ENCODE measurements at places on chromosomes 6 and 20.

DNA sequence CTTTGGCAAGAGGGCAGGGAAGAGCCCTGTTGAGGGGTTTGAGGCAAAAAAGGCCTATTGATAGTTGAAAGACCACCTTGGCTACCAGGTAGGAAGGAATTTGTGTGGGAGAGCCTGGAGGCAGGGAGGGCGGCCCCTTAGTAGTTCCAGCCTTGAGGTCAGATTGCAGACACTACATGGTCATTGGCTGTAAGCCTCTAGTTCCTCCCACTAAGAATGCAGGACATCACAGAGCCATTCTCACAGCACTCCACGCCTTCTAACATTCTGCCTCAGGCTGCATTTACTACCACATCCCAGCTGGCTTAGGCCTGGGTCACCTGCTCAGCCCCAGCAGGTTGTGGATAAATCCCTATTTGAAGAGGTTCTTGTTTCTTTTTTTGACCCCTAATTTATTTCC, 91.0 kb upstream of the SNX9 start:
- no peak for DNase-seq

DNA sequence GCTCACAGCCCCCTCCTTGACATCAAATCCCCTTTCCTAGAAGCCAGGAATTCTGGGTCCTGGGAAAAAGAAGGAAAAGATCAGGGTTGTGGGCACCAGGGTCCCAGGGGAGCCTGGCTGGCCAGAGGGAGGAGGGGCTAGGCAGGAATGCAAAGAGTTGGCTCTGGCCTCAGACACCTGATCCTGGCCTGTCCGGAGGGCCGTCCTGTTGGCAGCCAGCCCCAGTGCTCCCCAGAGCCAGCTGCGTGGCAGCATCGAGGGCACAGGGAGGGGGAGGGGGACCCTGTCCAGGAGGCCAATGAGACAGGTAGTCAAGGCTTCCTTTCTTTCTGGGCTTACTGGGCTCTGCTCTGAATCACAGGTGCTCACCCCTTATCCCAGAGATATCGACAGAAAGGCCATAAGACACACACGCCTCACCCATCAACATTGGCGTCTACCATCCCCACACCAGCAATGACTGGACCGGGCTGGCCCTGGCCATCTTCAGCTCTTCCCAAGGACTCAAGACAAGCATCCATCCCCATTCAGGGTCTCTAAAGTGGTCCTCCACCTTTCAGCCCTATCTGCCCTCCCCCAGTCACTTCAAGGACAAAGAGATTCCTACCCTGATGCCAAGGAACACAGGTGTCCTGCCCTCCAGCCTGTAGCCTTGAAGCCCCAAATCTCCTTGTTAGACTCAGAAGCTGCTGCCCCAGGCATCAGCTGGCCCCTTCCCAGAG, 723 bp downstream of the COL11A2 start:
- no peak for DNase-seq

DNA sequence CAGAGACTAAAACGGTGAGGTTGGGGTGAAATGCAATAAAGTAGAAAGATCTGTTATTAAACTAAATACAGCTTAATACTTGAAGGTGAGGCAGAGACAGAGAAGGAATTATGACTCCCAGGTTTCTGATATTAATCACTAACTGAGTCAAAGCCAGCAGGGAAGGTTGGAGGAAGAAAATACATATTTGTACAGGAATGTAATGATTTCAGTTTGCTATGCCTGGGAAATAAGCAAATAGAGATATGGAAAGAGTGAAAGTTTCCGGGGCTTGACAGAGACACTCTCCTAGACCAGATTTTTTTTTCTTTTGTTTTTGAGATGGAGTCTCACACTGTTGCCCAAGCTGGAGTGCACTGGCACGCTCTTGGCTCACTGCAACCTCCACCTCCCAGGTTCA, 76.8 kb downstream of the PTPRK start:
- DNase-seq = no peak

GRCh38 chr6:118581489-118581959, 33.4 kb downstream of the PLN start:
- DNase-seq = no peak

GRCh38 chr6:122788663-122789181, 336 bp upstream of the SMPDL3A start:
- DNase-seq = no peak

- no peak for DNase-seq
Observed at GRCh38 chr6:70806086-70806485, 138.4 kb downstream of the SMAP1 start.

- no peak for DNase-seq
Observed at GRCh38 chr20:61644378-61645076, 392.5 kb downstream of the CDH4 start.

- DNase-seq = no peak
Observed at GRCh38 chr6:168157272-168158212, 78.5 kb upstream of the FRMD1 start.

GRCh38 chr6:68876792-68877493, 241.9 kb downstream of the ADGRB3 start:
- DNase-seq = no peak

GRCh38 chr20:24672886-24673677, 203.7 kb downstream of the SYNDIG1 start:
- DNase-seq = no peak

DNA sequence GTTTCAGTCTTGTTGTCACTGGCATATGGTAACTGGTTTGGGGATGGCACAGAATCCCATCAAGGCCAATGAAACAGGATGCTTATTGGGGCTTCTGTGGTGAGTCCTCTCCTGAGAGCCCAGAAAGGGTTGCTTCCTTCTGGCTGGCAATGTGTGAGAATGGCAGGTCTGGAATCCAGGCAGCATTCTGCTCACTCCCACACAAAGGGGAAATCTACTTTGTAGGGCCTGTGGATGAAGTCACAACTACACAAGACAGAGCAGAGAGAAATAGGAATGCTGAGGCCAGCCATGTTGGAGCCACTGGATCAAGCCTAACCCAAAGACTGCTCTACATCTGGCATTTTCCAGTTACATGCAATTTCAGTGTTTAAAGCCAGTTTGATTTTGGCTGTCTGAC, 15.7 kb downstream of the PLAGL2 start:
- no peak for DNase-seq

DNA sequence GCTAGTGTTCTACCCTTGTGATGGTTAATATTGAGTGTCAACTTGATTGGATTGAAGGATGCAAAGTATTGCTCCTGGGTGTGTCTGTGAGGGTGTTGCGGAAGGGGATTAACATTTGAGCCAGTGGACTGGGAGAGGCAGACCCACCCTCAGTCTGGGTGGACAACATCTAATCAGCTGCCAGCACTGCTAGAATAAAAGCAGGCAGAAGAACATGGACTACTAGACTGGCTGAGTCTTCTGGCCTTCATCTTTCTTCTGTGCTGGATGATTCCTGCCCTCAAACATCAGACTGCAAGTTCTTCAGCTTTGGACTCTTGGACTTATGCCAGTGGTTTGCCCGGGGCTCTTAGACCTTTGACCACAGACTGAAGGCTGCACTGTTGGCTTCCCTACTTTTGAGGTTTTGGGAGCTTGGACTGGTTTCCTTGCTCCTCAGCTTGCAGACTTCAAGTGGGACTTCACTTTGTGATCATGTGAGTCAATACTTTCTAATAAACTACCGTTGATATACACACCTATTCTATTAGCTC, 50.1 kb downstream of the SDHAF4 start:
- DNase-seq = no peak

DNA sequence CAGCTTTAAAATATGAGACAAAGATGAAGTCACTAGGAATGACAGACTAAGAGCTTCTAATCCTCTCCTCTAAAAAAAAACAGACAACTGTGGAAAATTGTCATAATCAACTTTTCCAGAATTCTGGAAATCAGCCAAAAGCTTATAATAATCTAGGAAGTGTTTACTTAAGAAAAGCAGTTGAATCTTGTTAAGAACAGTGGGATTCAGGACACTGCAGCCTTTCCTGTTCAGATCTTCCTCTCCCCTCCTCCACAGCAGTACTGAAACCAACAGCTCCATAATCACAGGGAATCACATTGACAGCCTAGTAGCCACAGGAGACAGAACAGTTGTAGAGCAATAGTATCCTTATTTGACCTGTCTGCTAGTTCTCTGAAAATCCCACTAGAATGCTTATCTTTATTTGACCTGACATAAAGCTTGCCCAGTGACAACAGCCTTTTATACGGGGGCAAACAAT, 41.6 kb downstream of the IBTK start:
- no peak for DNase-seq

DNA sequence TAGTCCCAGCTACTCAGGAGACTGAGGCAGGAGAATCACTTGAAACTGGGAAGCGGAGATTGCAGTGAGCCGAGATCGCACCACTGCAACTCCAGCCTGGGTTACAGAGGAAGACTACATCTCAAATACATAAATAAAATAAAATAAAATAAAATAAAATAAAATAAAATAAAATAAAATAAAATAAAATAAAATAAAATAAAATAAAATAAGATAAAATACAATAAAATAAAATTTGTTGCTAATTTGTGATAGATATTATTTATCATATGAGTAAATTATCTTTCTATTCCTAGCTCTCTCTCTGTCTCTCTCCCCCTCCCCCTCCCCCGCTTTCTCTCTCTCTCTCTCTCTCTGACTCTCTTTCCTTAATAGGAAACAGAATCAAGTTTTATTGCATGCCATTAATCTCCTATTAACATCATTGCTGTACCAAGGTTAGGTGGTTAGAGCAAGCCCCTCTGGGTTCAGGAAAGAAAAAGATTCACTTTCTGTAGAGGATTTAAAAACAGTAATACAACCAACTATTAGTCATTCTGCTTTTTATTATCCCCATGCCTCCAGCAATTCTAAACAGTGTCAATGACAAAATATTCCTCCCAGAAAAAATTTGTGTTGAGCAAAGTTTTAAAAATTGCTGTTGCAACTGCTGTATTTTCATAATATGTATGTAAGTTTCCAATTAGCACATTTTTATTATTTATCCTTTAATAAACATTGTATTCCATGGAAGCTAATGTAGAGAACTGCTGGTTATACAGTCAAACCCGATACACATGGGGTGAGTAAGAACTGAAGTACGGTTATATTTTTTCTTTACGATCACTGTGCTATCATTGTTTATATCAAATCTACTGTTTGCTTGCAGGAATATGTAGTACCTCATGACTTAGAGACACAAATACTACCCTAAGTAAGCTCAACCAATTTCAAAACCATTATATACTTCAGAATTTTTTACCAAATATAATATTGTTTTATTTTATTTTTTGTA, 22.1 kb downstream of the BMP5 start:
- no peak for DNase-seq

GRCh38 chr20:61331543-61331942, 79.5 kb downstream of the CDH4 start:
- no peak for DNase-seq

GRCh38 chr6:74899416-74899815, 306.4 kb downstream of the COL12A1 start:
- DNase-seq = no peak

- no peak for DNase-seq
Observed at GRCh38 chr6:34004706-34005105, 141.2 kb downstream of the GRM4 start.

GRCh38 chr6:46258249-46258648, 87.5 kb upstream of the ENPP5 start:
- no peak for DNase-seq

- DNase-seq = no peak
Observed at GRCh38 chr20:62401331-62401779, 5.7 kb downstream of the CABLES2 start.

GRCh38 chr6:135088818-135089809, 34.5 kb upstream of the HBS1L start:
- DNase-seq = no peak

- DNase-seq = no peak
Observed at GRCh38 chr6:33856031-33856590, 52.3 kb upstream of the MLN start.

GRCh38 chr20:23144856-23145255, 58.7 kb upstream of the CD93 start:
- DNase-seq = no peak

- no peak for DNase-seq
Observed at GRCh38 chr20:47213966-47214365, 142.5 kb downstream of the ZMYND8 start.

GRCh38 chr20:37681384-37682112, 12.3 kb upstream of the CTNNBL1 start:
- DNase-seq = no peak

DNA sequence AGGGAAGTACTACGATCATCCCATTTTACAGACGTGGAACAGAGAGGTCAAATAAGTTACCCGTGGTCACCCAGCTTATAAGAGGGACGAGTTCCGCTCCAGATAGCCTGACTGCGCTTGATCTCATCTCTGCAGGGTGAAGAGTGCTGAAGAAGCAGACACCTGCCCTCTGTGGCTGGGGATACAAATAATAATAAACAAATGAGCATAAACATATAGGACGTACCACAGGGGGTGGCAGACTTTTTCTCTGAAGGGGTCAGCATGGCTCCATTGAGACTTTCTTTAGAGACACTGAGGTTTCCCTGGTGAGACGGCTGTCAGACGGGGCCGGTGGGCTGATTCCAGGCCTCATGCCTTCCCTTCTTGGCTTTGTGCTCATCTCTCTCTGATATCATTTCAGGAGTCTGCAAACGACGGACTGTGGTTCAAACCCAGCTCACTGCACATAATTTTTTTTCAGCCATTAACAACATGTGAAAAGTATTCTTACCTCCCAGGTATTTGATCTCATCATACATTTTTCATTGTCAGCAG, 47.1 kb downstream of the IRF4 start:
- DNase-seq = no peak

DNA sequence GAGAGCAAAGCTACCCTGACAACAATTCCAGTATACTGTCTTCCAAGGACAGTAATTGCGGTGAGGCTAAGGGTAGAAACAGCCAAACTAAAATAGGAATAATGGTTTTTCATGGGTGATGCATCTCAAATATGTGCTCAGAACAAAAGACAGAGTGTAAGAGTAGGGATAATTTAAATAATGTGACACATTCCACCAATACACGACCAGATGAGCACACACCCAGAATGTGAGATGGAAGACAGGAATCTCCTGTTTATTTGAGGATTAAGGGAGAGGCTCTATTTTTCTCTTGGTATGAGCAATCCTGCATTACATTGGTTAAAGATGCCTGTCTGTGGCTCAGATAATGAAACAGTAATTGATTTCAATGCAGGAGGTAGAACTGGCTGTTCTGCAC, 292.9 kb upstream of the ZFP64 start:
- no peak for DNase-seq

- no peak for DNase-seq
Observed at GRCh38 chr20:8587251-8587650, 455.2 kb downstream of the PLCB1 start.

All from activated T-helper 1 cell treated with Interleukin-2 at 50 U/mL for 16 hours (primary cell).